Activated CD4-positive, alpha-beta memory T cell treated with anti-CD3 and anti-CD28 coated beads, Interleukin-2, amount 10 ng/mL, durations not matched to agents 7 days and 5 days (primary cell): ENCODE measurements at places on chromosomes 12 and 14. TPM values are rescaled to one million over a fixed set of nuclear protein-coding genes. Genes with fewer than 3 reads are reported as not detected.

The HOXC12 gene
- not detected for total RNA-seq

The CGRRF1 gene
- 14.0 TPM for total RNA-seq

The PIANP gene
- not detected for total RNA-seq

The TMEM229B gene
- 13.3 TPM for total RNA-seq

The IFI27 gene
- 184 TPM for total RNA-seq

The ARMH4 gene
- total RNA-seq, result not detected

DNA sequence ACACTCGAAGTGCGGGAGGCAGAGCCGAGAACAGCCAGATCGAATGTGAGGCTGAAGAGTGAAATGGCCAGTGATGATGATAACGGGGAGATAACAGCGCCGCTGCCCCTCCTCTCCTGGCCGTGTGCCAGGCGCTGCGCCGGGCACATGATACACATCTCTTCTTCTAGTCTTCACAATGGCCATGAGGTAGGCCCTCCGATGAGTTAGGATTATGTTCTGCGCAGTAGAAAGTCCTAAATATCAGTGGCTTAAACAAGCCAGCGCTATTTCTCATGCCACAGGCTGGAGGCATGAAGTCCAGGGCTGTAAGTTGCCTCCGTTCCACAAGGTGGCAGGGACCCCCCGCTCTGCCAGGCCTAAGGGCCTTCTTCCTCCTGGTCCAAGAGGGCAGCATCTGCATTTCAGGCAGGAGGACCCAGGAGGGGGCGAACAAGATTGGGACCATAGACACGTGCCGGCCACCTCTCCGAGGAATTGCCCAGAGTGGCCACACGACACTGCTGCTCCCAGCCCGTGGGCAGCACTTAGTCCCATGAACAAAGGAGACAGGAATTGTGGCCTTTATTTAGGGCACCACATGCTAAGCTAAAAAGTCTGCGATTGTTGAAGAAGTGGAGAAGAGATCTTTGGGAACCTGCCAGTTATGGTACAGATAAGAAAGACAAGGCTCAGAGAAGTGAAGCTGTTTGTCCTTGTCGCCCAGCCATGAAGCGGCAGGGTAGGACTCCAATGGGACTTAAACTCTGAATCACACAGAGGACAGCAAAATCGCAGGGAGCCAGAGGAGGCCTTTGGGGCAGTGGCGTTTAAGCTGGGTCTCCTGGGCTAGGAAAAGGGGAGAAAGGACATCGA is 10.9 kb upstream of the HVCN1 start:
- no peaks in the 10 kb centered on the region for H3K27me3 ChIP-seq
- peaks cover 11% of the 10 kb centered on the region for H3K4me1 ChIP-seq
- H3K27ac ChIP-seq, result no peak overlapping the region
- H3K4me3 ChIP-seq, result no peak overlapping the region
- no peaks in the 10 kb centered on the region for H3K36me3 ChIP-seq

- no peaks in the 10 kb centered on the region for H3K36me3 ChIP-seq
- H3K4me3 ChIP-seq, result no peak overlapping the region
- H3K27me3 ChIP-seq, result no peaks in the 10 kb centered on the region
Observed at GRCh38 chr14:68935761-68936214, 43.3 kb downstream of the ACTN1 start.

DNA sequence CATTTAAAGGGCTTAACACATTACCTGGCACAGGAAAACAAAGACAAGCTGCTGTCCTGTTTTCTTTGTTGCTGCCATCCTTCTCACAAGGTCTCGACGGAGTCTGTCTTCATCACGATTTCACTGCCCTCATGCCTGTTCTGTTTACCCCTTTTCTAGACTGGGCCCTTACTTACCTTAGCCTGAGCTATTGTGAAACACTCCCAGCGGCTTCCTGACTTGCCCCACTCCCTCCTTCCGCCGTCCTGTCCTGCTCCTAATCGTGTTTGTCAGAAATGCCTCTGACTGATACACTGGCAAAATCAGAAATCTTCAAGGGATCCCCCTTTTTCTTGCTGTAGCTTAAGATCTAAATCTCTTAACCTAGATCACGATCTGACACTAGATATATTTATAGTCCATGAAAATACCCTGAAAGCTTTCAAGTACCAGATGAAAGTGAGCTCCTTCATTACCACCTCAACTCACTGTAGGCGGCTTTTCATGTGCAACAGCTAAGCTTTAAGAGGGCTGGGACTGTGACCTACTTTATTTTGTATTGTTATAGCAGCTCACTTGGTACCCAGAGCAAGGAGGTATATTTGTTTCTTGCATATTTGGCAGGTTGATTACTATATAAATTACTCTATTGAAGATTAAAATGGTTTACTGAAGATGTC is 32.1 kb downstream of the TECPR2 start:
- no peak overlapping the region for H3K27ac ChIP-seq
- no peak overlapping the region for H3K4me3 ChIP-seq
- H3K27me3 ChIP-seq, result no peaks in the 10 kb centered on the region

DNA sequence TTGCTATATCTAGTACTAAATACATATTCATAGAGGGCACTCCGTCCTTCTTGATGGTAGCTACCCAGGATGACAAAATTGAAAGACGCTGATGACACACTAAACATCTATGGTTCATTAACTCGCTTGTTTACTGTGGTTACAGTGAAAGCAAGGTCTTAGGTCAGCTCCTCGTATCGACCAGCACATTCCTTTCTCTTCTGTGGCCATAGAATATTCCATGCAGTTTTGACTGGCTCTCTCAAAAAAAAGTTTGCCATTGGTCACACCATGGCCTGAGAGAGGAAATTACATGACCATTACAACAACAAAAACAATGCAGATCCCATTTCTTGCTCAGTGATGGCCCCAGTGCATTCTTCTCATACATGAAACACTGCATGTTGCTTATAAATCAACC is 411.4 kb upstream of the SOX5 start:
- H3K4me3 ChIP-seq, result no peak overlapping the region
- no peaks in the 10 kb centered on the region for H3K27me3 ChIP-seq
- no peaks in the 10 kb centered on the region for H3K4me1 ChIP-seq
- no peak for DNase-seq
- H3K27ac ChIP-seq, result no peak overlapping the region

DNA sequence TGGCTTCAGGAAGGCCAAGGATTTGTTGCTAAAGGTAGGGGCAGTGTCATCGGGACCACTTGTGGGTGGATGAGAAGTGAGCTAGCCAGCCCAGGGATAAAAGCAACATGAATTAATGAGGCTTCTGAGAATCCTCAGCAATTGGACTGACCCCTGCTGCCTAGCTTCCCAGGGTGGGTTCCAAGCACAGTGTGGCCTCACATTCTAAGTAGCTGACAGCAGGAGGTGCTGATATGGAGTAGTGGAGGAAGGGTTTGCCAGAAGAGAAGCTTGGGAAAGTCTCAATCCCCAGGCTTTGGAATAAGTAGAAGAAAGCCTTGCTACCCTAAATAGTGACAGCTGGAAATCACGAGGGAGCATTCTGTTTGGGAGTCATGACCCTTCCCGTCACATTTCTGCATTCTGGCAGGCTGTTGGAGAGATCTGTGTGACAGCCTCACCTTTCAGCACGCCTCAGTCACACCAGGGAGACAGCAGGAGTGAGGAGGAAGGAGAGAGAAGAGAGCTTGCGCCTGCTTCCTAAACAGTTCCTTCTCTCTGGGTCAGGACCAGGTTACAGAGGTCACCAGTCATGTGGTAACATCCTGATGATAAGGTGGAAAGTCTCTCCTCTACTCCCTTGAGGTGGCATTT is 31.2 kb downstream of the DACT1 start:
- H3K27ac ChIP-seq, result no peak overlapping the region
- H3K4me3 ChIP-seq, result no peak overlapping the region
- H3K27me3 ChIP-seq, result peaks cover 14% of the 10 kb centered on the region
- H3K4me1 ChIP-seq, result no peaks in the 10 kb centered on the region

- H3K4me1 ChIP-seq, result peaks cover 3% of the 10 kb centered on the region
- H3K4me3 ChIP-seq, result no peak overlapping the region
- no peaks in the 10 kb centered on the region for H3K27me3 ChIP-seq
- DNase-seq, result no peak
- peaks cover 37% of the 10 kb centered on the region for H3K36me3 ChIP-seq
Observed at GRCh38 chr14:58460772-58461171, 33.3 kb downstream of the KIAA0586 start.

DNA sequence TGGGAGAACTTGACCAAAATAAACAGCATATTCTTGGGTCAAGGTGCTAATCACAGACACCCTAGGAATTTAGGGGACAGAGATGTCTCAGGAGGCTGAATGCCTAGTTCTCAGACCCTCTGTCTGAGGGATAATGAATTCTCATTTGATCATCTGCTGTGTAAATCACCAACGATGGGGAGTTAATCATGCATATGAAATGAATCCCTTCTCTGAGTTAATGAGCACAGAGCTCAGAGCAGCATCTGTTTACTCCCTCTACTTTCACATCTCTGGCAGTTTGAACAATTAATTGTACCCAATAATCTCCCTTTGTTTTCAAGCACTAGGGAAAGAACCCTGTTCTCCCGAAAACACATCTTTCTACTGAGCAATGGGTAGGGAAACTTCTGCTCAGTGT is 129.4 kb upstream of the SRRM4 start:
- H3K4me3 ChIP-seq, result no peak overlapping the region
- H3K36me3 ChIP-seq, result no peaks in the 10 kb centered on the region
- H3K27ac ChIP-seq, result no peak overlapping the region
- no peak for DNase-seq
- no peaks in the 10 kb centered on the region for H3K4me1 ChIP-seq

- no peak overlapping the region for H3K27ac ChIP-seq
- no peaks in the 10 kb centered on the region for H3K27me3 ChIP-seq
- H3K4me3 ChIP-seq, result no peak overlapping the region
- peaks cover 34% of the 10 kb centered on the region for H3K36me3 ChIP-seq
Observed at GRCh38 chr12:102022286-102022685, 39.5 kb downstream of the WASHC3 start.

DNA sequence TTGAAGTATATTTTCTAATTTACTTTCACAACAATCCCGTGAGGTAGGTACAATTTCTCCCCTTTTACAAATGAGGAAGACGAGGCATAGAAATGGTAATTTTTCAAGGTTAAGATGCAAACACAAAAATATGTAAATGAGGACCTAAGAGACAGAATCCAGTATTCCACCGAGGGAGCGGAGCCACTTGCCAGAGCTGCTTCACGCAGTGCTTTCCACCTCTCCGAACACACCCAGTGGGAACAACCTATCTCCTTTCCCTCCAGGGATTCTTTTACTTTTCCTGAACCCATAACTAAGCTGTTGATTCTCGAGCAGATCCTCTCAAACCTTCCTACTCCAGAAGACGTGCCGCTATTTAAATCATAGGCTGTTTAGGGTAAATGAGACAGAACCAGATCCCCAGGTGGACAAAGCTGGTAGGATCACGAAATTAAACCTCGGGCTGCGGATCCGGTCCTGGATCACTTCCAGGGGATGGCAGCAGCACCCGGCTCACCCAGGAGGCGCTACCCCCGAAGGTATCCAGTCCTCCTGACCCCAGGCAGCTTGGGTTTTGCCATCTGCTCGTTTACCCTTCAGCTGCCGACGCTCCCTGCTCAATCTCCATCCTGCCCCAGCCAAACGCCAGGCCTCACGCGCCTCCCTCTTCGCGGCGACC is 1.5 kb downstream of the DDHD1 start:
- DNase-seq, result peak; percentile 56
- H3K27me3 ChIP-seq, result no peaks in the 10 kb centered on the region
- peaks cover 32% of the 10 kb centered on the region for H3K36me3 ChIP-seq
- H3K27ac ChIP-seq, result peak overlapping the region; percentile 98
- peaks cover 55% of the 10 kb centered on the region for H3K4me1 ChIP-seq

DNA sequence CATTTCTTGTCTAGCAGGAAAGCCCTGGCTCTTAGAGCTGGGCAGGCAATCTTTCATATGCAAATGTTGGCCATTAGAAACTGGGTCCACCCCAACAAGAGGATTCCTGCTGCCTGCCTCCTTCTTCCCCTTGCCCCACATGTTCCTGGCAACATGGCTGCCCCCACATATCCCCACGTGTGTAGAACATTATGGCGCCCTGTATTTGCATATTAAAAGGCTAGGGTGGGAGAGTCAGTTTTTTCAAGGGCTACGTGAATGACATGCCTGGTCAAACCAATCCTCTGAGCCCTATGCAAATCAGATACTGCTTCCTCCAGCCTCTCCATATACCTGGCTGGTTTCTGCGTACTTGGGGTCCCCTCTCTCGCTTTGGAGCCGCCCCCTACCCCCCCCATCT is 514.0 kb downstream of the FUT8 start:
- H3K4me3 ChIP-seq, result peak overlapping the region; percentile 55
- H3K36me3 ChIP-seq, result peaks cover 39% of the 10 kb centered on the region
- DNase-seq, result no peak
- peak overlapping the region; percentile 95 for H3K27ac ChIP-seq
- peaks cover 68% of the 10 kb centered on the region for H3K4me1 ChIP-seq

DNA sequence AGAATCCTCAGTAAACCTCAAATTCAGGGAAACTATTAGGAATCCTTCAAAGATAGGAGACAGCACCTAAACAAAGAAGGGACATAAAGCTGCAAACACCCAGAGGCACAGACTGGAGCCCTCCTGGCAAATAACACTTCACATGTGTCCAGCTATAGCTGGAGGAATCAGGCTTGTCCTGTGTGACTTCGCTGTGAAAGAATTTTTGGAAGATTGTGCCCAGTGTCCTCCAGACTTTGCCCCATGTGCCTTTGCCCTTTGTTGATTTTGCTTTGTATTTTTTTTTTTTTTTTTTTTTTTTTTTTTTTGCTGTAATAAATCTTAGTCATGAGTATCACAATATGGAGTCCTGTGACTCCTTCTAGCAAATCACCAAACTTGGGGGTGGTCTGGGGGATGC is 136.8 kb downstream of the KCNH5 start:
- H3K27me3 ChIP-seq, result no peaks in the 10 kb centered on the region
- DNase-seq, result no peak
- no peak overlapping the region for H3K4me3 ChIP-seq
- no peaks in the 10 kb centered on the region for H3K36me3 ChIP-seq
- H3K4me1 ChIP-seq, result no peaks in the 10 kb centered on the region
- no peak overlapping the region for H3K27ac ChIP-seq
